ENCODE measurements at places on chromosomes 7 and 10. TPM values are rescaled to one million over a fixed set of nuclear protein-coding genes. Genes with fewer than 3 reads are reported as not detected.

Gene KIAA1549
- 24.4 TPM for total RNA-seq

Gene IL2RA
- total RNA-seq: not detected

Gene ODAD2
- total RNA-seq: 0.14 TPM

Gene LIPF
- total RNA-seq: 19.6 TPM

Gene IKZF5
- 12.6 TPM for total RNA-seq

Gene CLRN3
- 6.6 TPM for total RNA-seq

Gene ELMO1
- 29.4 TPM for total RNA-seq

Gene R3HCC1L
- 14.2 TPM for total RNA-seq

Gene NPM3
- total RNA-seq: 47.2 TPM

Gene FOXI2
- total RNA-seq: 4.8 TPM
